ENCODE measurements at places on chromosomes 7 and 10.

GRCh38 chr7:139992353-139993044 is 70.3 kb downstream of the PARP12 start:
- DNase-seq = no peak

DNA sequence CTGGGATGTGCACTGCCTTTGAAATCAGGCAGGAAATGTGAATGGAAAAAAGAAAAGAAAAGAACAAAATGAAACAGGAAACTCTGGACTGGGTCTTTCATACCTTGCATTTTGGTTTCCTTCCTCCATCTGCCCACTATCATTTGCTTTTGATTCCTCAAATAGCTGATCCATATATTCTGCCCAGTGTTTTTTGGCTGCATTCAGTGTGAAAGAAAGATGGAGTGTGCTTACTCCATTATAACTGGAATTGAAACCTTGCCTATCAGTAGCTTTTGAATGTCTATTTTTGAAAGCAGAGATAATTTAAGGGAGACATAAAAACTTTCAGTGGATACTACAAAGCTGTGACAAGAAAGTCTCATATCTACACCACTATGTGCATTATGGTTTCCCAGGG is 64.1 kb upstream of the ASAH2 start:
- no peak for DNase-seq

DNA sequence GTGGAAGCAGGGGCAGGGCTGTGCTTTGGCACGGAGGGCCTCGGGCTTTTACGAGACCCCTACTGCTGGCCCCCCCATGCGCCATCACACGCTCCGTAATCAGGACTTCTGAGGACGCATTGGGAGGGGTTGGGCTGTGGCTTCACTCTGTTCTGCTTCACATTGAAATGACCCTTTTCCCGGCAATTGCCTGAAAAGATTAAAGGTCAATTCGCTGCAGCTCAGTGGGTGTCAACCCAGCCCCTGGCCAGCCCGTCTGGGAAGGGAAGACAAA is 41.7 kb upstream of the UBE3C start:
- no peak for DNase-seq

DNA sequence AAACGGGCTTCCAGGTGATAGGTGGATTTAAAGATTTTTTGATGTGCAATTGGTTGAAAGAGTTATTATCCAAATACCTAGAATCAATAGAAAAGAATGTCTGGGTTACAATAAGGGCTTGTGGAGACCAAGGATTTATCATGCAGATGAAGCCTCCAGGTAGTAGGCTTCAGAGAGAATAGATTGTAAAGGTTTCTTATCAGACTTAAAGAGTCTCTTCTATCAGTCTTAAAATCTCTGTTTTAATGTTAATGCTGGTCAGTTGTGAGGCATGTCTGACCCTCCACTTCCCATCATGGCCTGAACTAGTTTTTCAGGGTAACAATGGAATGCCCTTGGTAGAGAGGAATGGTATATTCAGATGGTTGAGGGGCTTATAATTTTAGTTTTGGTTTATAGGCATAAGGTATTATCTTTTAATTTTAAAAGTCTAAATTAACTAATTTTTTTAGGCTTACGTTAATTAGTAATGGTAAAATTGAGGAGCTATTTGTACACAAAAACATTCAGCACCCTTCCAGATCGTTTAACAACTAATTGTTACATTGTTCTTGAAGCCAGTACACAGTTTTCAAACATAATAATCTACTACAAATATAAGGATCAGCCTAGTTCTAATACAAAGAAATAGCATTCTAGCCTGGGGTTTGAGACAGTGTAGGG is 704.2 kb upstream of the MBL2 start:
- no peak for DNase-seq

DNA sequence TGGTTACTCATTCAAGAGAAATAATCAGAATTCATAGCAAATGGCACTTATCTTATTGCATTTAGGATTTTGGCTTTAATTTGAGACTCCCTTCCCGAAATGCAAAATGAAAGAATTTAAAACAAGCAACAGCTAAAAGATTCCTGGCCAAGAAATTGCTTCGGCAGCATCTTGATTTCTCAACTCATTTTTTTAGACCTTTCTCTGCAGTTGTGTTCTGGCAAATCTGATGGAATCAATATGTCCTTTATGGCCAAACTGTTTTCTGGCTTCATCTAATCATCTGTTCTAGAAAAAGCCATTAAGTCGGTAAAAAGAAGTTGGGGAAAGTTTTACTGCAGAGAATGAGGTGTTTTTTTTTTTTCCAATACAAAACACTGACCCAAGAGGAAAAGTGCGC is 172.1 kb downstream of the SLC16A9 start:
- no peak for DNase-seq

Measured in activated effector memory CD4-positive, alpha-beta T cell treated with Interleukin-2 at 50 U/mL for 16 hours (primary cell).